Sciatic nerve (tissue), 2 donors: ENCODE measurements at places on chromosomes 7 and 10. TPM values are rescaled to one million over a fixed set of nuclear protein-coding genes. Genes with fewer than 3 reads are reported as not detected.

DNA sequence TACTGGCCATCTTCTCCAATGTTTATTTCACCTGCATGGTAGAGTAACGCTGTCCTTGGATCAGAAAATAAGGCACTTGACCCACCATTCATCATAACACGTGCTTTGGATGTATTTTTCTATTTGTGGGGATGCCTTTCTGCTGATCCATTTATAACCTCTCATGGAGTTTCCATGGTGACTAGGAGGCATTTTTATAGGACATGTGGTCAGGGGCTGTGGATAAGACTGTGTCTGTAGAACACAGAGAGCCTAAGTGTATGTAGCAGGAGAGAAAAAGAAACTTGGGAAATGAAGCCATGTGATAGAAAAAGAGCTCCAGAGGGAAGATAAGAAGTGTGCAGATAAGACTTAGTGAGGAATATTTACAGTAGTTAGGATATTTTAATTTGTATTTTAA is 184.2 kb downstream of the POU6F2 start:
- no peak for DNase-seq

- DNase-seq: no peak
Observed at GRCh38 chr7:19128856-19129255, 11.4 kb upstream of the TWIST1 start.

GRCh38 chr10:22915314-22915713 is 12.5 kb upstream of the ARMC3 start:
- DNase-seq: no peak

DNA sequence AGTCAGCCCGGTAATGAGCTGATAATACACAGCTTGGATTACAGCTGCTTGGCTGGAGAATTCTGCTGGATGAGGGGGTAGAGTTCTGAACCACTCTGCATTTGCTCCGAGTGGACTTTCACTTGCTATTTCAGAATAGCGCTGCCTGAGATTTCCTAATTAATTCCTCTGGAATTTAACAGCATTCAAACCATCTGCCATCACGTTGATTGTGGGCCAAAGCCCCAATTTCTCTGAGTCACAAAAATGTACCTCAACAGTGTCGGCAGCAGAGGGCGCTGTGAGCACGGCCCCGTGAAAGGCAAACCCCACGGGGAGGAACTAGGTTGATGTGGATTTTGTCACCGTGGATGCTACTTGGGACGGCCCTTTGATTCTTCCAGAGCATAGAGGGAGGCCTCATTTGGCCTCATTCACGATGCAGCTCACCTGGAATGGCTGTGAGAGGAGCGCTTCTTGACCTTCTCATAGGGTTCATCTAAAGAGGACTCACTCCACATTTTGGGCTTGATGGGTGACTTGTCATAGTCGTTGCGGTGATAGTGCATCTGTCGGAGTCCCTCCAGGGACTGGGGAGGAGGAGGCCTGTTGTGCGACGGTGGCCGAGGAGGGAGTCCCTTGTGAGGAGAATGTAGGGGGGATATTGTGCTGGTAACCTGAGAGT is 73.3 kb downstream of the PRPF18 start:
- peak; percentile 84 for DNase-seq

GRCh38 chr7:24911213-24911603 is 68.8 kb downstream of the OSBPL3 start:
- no peak for DNase-seq

- peak; percentile 39 for DNase-seq
Observed at GRCh38 chr7:30656006-30656957, 26.0 kb downstream of the CRHR2 start.

GRCh38 chr10:24617771-24618396 is 105.8 kb downstream of the ARHGAP21 start:
- peak; percentile 73 for DNase-seq

PTPN20 gene
- 5.3 TPM for total RNA-seq

GRCh38 chr10:62186999-62187675 is 81.5 kb downstream of the RTKN2 start:
- no peak for DNase-seq

- no peak for DNase-seq
Observed at GRCh38 chr10:3714531-3714930, 70.5 kb downstream of the KLF6 start.

GRCh38 chr10:88330174-88330573 is 252.9 kb downstream of the RNLS start:
- no peak for DNase-seq

GRCh38 chr10:124009231-124010015 is 84.0 kb downstream of the CHST15 start:
- peak; percentile 49 for DNase-seq

GPR37 gene
- total RNA-seq: 0.13 TPM
